ENCODE measurements at places on chromosomes 13 and 19.
A peak's percentile ranks its signal among the peaks of the same experiment; 100 is the strongest.

- no peak for DNase-seq
Observed at GRCh38 chr13:98223741-98224140, 46.7 kb upstream of the RNF113B start.

DNA sequence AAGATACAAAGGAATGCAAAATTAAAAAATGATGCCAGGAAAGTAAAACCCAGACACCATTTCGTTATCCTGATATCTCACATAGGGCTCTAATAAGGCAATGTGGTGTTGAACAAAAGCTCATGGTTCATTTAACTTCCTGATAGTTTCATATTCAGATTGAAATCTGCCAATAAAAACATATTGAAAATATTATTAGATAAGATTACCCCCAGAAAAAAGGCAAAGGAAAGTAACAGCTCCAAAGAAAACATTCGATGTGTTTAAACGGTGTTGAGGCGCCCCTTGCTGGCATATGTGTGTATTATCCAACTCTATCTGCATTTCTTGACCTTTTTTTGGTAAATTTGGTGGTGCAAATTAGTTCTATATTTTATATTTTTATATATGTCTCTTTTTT lies 75.9 kb downstream of the ESD start:
- DNase-seq, result no peak

- DNase-seq, result no peak
Observed at GRCh38 chr13:94188201-94188854, 291.2 kb downstream of the DCT start.

DNA sequence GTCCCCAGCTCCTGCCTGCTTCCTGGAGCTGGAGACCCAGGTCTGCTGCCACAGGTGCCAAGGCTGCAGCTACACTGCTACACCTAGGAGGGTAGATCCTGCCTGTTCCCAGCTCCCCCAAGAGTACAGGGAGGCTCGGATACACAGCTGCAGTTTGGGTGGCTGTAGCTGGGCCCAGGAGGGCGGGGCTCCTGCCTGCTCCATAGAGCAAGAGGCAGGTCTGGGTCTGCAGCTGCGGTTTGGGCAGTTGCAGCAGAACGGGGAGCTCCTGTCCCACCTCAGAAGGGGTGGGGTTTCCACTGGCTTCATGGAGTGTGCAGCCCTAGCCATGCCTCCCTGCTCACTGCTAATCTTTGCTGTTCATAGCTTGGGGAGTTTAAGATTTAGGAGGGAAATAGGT lies 199.0 kb downstream of the NUFIP1 start:
- DNase-seq, result no peak

DNA sequence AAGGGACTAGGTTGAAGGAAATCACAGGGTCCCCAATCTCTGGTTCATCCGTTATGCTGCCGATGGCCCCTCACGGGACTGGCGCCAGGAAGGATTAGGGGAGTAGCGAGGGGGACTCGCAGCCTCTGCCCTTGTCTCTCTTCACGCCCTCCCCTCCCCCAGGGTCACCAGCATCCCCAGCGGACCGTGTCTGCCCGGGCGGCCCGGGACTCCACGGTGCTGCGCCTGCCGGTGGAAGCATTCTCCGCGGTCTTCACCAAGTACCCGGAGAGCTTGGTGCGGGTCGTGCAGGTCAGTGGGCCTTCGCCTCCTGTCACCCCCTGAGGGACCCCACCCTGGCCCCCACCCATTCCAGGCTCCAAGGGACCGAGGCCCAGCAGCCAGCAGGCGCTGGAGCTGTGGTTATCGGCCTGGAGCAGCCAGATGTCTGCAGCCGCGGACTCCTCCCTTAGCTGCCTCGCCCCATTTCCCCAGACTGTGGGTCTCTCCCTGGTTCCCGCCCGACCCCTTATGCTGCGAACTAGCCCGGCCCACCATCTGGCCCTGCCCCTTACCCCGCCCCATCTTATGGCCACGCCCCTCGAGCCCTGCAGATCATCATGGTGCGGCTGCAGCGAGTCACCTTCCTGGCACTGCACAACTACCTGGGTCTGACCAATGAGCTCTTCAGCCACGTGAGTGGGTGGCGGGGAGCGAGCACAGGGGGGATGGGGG lies 5.4 kb downstream of the PNPLA6 start:
- DNase-seq, result no peak

DNA sequence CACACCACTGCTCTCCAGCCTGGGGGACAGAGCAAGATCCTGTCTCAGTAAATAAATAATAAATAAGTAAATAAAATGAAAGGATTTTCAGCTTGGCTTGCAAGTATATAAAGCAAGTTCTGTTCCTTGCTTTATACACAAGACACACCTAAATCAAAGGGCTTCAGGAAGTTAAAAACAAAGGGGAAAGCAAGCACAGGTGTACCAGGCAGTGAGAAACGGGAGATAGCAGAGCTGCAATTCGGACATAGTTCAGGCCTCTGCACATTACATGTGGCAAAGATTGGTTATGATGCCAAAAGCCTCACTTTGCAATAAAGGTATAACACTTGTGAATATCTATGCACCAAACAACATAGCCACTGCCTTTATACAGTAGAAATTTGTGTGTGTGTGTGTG lies 47.5 kb downstream of the MYO9B start:
- no peak for DNase-seq

- no peak for DNase-seq
Observed at GRCh38 chr19:3073159-3073563, 10.9 kb upstream of the TLE5 start.

GRCh38 chr19:34345947-34346351 lies 19.0 kb upstream of the GPI start:
- DNase-seq, result peak; percentile 61

- DNase-seq, result no peak
Observed at GRCh38 chr13:41605319-41606285, 148.3 kb downstream of the RGCC start.

DNA sequence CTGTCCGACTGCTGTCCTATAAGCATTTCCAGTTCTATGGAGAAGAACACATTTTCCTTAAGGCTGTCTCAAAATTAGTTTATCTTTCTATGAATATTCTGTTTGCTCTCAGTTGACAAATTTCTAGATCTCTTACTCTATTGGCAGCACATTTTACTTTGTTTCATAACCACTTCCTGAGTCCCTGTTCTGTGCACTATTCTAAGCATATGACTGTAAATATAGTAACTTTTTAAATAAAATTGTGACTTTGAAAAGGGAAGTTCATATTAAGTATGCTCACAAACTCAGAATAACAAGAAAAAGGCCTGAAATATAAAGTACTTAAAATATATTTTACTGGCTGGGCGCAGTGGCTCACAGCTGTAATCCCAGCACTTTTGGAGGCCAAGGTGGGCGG lies 56.5 kb upstream of the HTR2A start:
- DNase-seq, result no peak

DNA sequence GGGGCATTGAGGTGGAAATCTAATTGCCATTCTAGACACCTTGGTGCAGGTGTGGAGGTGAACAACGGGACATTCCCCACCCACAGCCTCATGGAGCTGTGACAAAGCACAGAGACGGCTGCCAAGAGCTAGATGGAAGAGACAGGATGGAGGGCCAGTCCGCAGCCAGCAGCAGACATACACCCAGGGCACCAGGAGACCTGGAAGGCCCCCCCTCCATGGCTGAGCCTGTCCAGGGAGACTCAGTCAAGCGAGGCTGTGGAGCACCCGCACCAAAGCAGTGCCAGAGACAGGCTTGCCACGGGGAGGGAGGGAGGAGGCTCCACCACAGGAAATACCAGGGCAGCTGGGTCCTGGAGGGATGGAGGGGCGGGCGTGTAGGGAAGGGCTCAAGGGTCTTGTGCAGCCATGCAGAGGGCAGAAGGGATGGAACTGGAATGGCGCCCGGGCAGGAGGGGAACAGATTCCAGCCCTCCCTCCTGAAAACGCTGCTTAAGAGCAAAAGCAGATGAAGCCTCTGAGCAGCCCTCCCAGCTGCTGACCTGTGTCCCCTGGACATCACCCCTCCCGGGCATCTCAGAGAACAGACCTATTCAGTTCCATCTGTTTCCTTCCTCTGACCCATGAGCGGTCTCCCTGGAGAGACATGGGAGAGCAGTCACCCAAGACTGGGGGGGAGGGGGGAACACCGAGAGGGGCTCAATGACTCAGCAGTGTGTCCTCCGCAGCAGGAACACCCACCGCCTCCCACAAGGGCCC lies 14.4 kb downstream of the EPS15L1 start:
- DNase-seq, result no peak

DNA sequence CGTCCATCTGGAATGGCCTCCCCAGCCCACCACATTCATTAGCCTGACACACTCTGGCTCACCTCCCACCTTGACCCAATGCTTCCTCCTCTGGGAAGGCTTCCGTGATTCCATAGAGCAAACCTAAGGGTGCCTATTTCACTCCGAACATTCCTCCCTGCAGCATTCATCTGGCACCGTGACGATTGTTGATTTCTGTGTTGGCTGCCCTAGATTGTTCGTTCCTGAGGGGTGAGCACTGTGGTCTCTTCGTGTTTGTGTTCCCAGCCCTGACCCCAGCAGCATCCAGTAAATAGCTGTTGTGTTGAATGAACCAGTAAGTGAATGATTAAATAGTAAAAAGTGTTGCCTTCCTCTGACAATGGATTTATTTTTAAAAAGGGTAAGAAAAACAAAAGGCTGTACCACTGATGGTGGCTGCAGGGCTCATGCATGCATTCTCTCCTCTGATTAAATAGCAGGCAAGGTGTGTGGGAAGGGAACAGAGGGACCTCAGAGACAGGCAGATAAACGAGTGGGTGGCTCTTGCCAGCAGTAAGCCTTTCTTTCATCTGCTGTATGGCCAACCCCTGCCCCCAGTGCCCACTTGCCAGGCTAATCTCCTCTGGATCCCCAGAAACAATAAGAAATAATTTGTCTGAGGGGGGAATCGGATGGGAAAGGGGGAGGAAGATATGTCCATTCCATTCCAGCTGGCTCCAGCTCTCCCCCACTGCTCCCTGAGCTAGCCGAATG lies 48.4 kb upstream of the CACNA1A start:
- DNase-seq, result no peak

GRCh38 chr19:4362831-4363545 lies 19.6 kb downstream of the MPND start:
- DNase-seq, result no peak

DNA sequence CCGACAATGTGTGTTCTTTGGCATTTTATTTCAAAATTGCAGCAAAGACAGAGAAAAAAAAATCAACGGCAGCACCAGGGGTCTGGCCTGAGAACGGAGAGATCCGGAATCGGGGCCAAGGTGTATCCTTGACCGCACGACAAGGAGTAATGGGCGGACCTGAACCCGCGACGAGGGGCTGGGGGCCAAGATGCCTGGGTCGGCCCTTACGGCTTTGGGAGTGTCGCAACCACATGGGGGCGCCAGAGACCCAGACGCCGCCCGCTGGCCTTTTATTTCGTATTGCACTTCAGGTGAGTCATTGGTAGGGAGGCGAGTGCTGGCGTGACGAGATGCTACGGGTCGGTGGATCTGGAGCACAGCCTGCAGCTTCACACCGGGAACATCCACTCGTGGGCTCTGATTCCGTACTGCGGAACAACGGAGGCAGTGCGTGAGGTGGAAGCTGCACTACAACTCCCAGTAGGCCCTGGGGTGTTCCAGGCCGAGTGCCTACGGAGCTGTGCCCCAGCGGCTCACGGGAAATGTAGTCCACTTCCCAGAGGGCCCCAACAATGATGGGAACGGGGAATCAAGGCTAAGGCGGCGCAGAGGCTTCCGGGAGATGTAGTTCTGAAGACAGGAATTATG lies 15.7 kb downstream of the BCAT2 start:
- DNase-seq, result peak; percentile 80

DNA sequence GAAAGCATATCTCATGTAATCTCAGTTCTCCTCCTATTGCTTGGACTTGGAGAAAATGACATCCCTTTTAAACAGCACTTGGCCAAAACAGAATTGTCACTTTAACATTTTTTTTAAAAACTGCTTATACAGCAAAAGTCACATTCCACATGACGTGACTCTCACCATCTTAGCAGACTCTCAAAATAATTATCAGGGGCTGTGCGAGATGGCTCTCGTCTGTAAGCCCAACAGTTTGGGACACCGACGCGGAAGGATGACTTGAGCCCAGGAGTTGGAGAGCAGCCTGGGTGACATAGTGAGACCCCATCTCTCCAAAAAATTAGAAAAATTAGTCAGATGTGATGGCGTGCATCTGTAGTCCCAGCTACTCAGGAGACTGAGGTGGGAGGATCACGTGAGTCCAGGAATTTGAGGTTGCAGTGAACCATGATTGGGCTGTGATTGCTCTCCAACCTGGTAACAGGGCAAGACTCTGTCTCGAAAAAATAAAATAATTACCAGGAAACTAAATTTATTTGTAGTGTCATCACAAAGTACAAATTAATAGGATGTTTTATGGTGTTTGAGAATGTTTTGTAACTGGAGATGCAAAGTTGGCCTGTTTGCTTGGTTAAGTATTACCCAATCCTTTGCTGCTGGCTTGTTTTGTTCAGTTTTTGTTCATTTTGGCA lies 8.8 kb downstream of the SAFB start:
- no peak for DNase-seq

DNA sequence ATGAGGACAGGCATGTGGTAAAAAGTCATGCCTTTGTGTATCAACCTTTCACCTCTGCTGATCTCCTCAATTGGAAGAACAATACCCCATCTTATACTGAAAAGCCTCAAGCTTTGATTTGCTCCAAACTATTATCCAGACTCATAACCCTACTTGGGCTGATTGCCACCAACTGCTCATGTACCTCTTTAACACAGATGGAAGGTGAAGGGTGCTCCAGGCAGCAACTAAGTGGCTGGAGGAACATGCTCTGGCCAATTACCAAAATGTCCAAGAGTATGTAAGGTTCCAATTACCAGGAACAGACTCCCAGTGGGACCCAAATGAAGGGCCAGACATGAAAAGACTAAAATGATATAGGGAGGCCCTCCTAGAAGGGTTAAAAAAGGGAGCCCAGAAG lies 78.3 kb downstream of the ZNF486 start:
- no peak for DNase-seq

- no peak for DNase-seq
Observed at GRCh38 chr19:29404951-29405727, 120.7 kb upstream of the VSTM2B start.

DNA sequence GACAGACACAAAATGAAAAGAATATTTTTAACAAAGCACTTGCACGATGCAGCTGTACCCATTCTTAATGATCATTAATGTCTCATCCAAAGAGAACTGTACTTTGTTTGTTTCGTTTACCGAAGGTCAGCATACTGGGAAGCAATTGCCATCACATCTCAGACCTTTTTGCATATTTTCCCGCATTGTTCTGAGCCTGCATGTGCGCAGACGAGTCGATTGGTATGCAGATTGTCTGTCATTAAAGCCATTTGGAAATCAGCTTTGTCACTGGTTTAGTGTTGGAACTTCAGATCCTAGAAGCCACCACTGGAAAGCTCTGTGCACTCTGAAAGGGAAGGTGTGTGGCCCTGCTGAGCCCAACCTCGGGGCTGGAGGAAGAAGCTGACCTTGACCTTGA lies 15.6 kb downstream of the SPACA7 start:
- no peak for DNase-seq
